ENCODE measurements at places on chromosomes 3 and 15. TPM values are rescaled to one million over a fixed set of nuclear protein-coding genes. Genes with fewer than 3 reads are reported as not detected.

- H3K36me3 ChIP-seq: no peaks in the 10 kb centered on the region
- no peaks in the 10 kb centered on the region for H3K27me3 ChIP-seq
- no peak overlapping the region for H3K4me3 ChIP-seq
- no peak overlapping the region for H3K27ac ChIP-seq
- DNase-seq: no peak
- H3K4me1 ChIP-seq: no peaks in the 10 kb centered on the region
Observed at GRCh38 chr3:116316771-116317170, 128.5 kb downstream of the LSAMP start.

DNA sequence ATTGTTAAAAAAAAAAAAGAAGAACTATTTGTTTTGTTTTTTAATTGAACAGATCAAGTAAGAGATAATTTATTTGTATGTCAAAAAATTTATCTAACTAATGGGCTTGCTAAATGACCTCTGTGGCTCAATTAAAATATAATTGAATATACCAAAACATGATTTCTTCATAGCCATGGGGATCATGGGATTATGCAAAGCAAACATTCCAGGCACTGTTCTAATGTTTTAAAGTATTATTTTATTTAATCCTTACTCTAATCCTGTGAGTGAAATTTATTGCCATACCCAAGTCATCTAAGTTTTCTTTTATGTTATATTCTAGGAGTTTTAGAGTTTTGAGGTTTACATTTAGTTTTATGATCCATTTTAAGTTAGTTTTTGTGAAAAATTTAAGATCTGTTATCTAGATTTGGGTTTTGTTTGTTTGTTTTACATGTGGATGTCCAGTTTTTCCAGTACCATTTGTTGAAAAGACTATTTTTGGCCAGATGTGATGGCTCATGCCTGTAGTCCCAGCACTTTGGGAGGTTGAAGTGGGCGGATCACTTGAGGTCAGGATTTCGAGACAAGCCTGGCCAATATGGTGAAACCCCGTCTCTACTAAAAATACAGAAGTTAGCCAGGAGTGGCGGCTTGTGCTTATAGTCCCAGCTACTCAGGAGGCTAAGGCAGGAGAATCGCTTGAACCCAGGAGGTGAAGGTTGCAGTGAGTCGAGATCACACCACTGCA lies 52.3 kb upstream of the CNOT10 start:
- DNase-seq: peak; percentile 11
- no peak overlapping the region for H3K4me3 ChIP-seq
- H3K4me1 ChIP-seq: no peaks in the 10 kb centered on the region
- no peak overlapping the region for H3K27ac ChIP-seq
- H3K27me3 ChIP-seq: no peaks in the 10 kb centered on the region

- H3K36me3 ChIP-seq: no peaks in the 10 kb centered on the region
- H3K27ac ChIP-seq: no peak overlapping the region
- no peaks in the 10 kb centered on the region for H3K27me3 ChIP-seq
- no peak for DNase-seq
Observed at GRCh38 chr3:61354604-61355003, 103.4 kb upstream of the FHIT start.

Gene DUOXA2
- total RNA-seq: not detected

DNA sequence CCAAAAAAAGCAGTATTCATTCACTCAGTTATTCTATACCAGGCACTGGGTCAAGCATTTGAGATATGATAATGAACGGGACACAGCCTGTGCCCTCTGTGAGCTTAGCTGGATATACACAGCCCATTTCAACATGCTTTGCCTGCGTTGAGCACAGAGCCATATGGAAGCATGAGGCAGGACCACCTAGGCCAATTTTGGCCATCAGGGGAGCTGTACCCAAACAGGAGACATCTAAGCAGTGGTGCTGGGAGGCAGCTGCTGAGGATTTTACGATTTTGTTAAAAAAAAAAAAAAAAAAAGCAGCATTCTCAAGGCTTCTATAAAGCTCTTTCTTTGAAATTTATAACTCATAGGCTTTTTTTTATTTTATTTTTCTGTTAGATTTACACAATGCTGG lies 87.2 kb upstream of the SLC2A2 start:
- no peaks in the 10 kb centered on the region for H3K27me3 ChIP-seq
- H3K36me3 ChIP-seq: peaks cover 3% of the 10 kb centered on the region
- H3K27ac ChIP-seq: no peak overlapping the region

GRCh38 chr3:62888180-62888579 lies 13.0 kb upstream of the CADPS start:
- no peak for DNase-seq
- H3K4me3 ChIP-seq: no peak overlapping the region
- no peaks in the 10 kb centered on the region for H3K27me3 ChIP-seq
- H3K4me1 ChIP-seq: no peaks in the 10 kb centered on the region

Gene APOD
- total RNA-seq: not detected

Gene ATP6V1A
- total RNA-seq: 98.0 TPM

GRCh38 chr3:182487143-182487542 lies 306.2 kb upstream of the ATP11B start:
- no peaks in the 10 kb centered on the region for H3K27me3 ChIP-seq
- H3K27ac ChIP-seq: no peak overlapping the region
- no peak overlapping the region for H3K4me3 ChIP-seq
- DNase-seq: no peak

DNA sequence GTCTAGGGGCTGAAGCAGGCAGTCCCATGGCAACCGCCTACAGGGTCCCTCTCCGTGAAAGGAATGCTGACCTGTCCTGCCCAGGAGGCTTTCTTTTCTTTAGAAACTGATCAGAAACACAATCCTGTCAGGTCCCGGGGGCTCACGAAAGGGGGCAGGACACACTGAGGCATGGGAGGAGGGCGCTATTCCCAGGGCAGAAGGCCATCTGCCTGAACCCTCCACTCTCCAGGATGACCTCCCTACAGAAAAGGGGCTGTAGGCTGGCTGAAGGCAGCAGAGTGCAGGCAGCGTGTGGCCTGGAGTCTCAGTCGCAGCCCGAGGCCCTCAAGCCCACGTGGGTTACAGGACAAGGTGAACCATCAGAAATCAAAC lies 18.4 kb upstream of the LRRK1 start:
- no peak overlapping the region for H3K4me3 ChIP-seq
- no peak for DNase-seq
- no peak overlapping the region for H3K27ac ChIP-seq
- H3K4me1 ChIP-seq: peaks cover 5% of the 10 kb centered on the region
- no peaks in the 10 kb centered on the region for H3K36me3 ChIP-seq

DNA sequence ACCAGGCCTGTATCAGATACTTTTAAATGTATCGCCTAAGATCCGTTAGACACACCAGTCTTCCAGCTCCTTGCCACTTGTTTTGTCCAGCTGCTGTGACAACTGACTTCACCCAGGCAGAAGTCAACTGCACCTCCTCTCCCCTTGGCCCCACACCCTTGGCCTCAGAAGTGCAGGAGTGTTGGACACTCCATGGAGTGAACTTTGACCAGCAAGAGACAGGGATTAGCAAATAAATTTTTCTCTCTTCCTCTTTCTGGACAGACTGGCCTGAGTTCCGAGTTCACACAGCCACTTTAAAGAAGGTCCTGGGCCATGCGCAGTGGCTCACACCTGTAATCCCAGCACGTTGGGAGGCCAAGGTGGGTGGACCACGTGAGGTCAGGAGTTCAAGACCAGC lies 2.9 kb upstream of the CLN6 start:
- no peaks in the 10 kb centered on the region for H3K36me3 ChIP-seq
- H3K27ac ChIP-seq: no peak overlapping the region
- peaks cover 8% of the 10 kb centered on the region for H3K4me1 ChIP-seq
- H3K4me3 ChIP-seq: no peak overlapping the region
- DNase-seq: no peak

Gene CSK
- 13.6 TPM for total RNA-seq

- DNase-seq: peak; percentile 43
- peak overlapping the region; percentile 69 for H3K4me3 ChIP-seq
- peak overlapping the region; percentile 91 for H3K27ac ChIP-seq
- H3K27me3 ChIP-seq: no peaks in the 10 kb centered on the region
- H3K36me3 ChIP-seq: no peaks in the 10 kb centered on the region
Observed at GRCh38 chr3:120741837-120742197, 499 bp downstream of the RABL3 start.

Gene FAM174B
- total RNA-seq: 0.56 TPM

- no peaks in the 10 kb centered on the region for H3K36me3 ChIP-seq
- H3K27me3 ChIP-seq: no peaks in the 10 kb centered on the region
- H3K4me1 ChIP-seq: peaks cover 5% of the 10 kb centered on the region
- peak; percentile 21 for DNase-seq
- H3K4me3 ChIP-seq: no peak overlapping the region
- H3K27ac ChIP-seq: no peak overlapping the region
Observed at GRCh38 chr15:58221591-58222241, 83.5 kb downstream of the AQP9 start.

GRCh38 chr15:28884151-28884940 lies 1.4 kb upstream of the APBA2 start:
- H3K4me3 ChIP-seq: no peak overlapping the region
- no peaks in the 10 kb centered on the region for H3K27me3 ChIP-seq
- H3K36me3 ChIP-seq: no peaks in the 10 kb centered on the region

Gene PTH1R
- 0.18 TPM for total RNA-seq

GRCh38 chr3:135865085-135865484 lies 100.4 kb upstream of the PPP2R3A start:
- no peaks in the 10 kb centered on the region for H3K36me3 ChIP-seq
- no peak overlapping the region for H3K4me3 ChIP-seq
- H3K4me1 ChIP-seq: no peaks in the 10 kb centered on the region
- DNase-seq: peak; percentile 21

DNA sequence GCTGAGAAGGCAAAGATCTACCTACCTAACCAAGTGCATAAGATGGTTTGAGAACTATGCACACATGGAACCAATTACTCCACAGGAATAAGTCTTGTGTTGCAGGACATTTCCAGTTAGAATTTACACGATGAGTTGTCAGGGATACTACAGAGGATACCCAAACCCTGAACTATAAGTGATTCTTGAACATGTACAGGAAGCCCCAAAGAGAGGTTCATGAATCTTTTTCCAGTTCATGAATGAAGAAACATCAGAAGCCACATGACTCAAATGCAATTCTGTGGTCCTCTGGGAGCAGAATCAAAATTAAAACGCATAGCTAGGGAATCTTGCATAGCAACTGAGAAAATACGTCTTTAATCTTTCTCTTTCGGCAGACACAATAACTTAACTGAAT lies 114.1 kb upstream of the LMCD1 start:
- H3K36me3 ChIP-seq: no peaks in the 10 kb centered on the region
- no peaks in the 10 kb centered on the region for H3K4me1 ChIP-seq
- no peaks in the 10 kb centered on the region for H3K27me3 ChIP-seq

Gene FBXW12
- not detected for total RNA-seq

Gene CALML4
- 0.36 TPM for total RNA-seq

GRCh38 chr3:24765399-24765798 lies 270.7 kb upstream of the THRB start:
- H3K27me3 ChIP-seq: no peaks in the 10 kb centered on the region
- H3K36me3 ChIP-seq: no peaks in the 10 kb centered on the region
- H3K4me1 ChIP-seq: no peaks in the 10 kb centered on the region

GRCh38 chr15:70008697-70009290 lies 88.9 kb downstream of the TLE3 start:
- no peak overlapping the region for H3K4me3 ChIP-seq
- H3K27me3 ChIP-seq: peaks cover 77% of the 10 kb centered on the region
- no peaks in the 10 kb centered on the region for H3K4me1 ChIP-seq
- DNase-seq: no peak
- no peaks in the 10 kb centered on the region for H3K36me3 ChIP-seq

DNA sequence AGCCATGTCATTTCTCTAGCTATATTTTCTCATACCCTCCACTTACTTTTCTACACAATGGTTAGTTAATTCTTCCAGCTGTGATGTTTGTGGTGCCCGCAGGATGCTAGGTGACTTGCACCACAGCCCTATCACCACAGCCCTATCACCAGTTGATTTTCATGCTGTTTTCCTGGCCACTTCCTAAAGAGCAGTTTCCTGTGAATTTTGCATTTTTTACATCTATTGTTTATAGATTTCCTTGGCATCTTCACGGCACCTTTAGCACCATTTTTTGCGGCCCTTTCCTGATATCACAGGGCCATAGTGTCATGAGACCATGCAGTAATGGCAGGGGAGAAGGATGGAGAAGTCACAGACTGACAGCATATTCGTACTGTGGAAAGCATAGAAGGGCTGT lies 132.9 kb upstream of the PRICKLE2 start:
- peaks cover 9% of the 10 kb centered on the region for H3K4me1 ChIP-seq
- no peak for DNase-seq
- H3K36me3 ChIP-seq: no peaks in the 10 kb centered on the region
- no peak overlapping the region for H3K27ac ChIP-seq
- H3K27me3 ChIP-seq: no peaks in the 10 kb centered on the region
- no peak overlapping the region for H3K4me3 ChIP-seq

DNA sequence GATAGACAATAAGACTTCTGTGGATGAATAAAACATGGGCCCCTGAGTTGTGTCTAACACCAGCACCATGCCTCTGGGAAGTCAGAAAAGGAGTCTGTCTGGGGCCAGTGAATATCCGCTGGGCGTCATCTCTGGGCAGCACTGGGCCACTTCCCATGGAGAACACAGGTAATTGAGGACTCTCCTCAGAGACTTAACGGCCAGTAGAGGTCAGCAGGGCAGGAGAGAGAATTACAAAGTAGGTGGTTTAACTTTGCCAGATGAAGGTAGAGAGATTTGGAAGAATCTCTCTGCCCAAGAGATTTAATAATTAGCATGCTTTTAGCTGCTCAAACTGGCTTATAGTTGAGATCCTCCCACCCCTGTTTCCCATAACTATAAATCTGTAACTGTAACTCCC lies 65.7 kb downstream of the OCA2 start:
- H3K27me3 ChIP-seq: no peaks in the 10 kb centered on the region
- no peaks in the 10 kb centered on the region for H3K36me3 ChIP-seq
- DNase-seq: no peak
- H3K4me1 ChIP-seq: no peaks in the 10 kb centered on the region

GRCh38 chr15:25711691-25712090 lies 151.4 kb downstream of the ATP10A start:
- no peak overlapping the region for H3K27ac ChIP-seq
- peaks cover 2% of the 10 kb centered on the region for H3K4me1 ChIP-seq
- H3K27me3 ChIP-seq: no peaks in the 10 kb centered on the region

DNA sequence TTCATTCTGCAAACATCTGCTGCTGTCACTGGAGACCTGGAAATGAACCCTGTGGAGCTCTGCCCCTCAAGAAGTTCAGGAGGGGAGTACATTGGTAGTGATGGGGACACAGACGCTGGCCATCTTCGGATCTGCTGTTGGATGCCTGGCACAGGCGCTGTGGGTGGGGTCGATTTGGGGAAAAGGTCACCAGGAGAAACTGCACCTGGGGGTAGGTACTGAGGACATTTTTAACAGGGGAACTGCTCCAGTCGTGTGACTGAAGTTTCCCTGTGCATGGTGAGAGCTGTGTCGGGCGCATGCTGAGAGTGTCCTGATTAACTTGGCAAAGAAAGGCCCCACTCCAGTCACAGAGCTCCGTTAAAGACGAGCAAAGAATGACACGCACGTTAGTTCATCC lies 3.4 kb downstream of the UROC1 start:
- H3K36me3 ChIP-seq: no peaks in the 10 kb centered on the region
- no peak overlapping the region for H3K4me3 ChIP-seq
- no peak for DNase-seq
- no peaks in the 10 kb centered on the region for H3K4me1 ChIP-seq

GRCh38 chr3:17087509-17087908 lies 202.8 kb downstream of the PLCL2 start:
- no peak for DNase-seq
- no peaks in the 10 kb centered on the region for H3K4me1 ChIP-seq
- H3K4me3 ChIP-seq: no peak overlapping the region
- H3K36me3 ChIP-seq: no peaks in the 10 kb centered on the region
- no peaks in the 10 kb centered on the region for H3K27me3 ChIP-seq

GRCh38 chr3:46349484-46350261 lies 4.2 kb upstream of the CCR2 start:
- no peaks in the 10 kb centered on the region for H3K4me1 ChIP-seq
- H3K27ac ChIP-seq: no peak overlapping the region
- no peaks in the 10 kb centered on the region for H3K36me3 ChIP-seq
- peaks cover 17% of the 10 kb centered on the region for H3K27me3 ChIP-seq
